ENCODE measurements at places on chromosomes 12 and 14. TPM values are rescaled to one million over a fixed set of nuclear protein-coding genes. Genes with fewer than 3 reads are reported as not detected.

Gene ZDHHC22
- polyA plus RNA-seq, result 0.64 TPM

Gene MSI1
- polyA plus RNA-seq, result 24.0 TPM

Gene BATF
- polyA plus RNA-seq, result 0.71 TPM

Gene TSHR
- polyA plus RNA-seq, result 0.10 TPM

Gene PRPH
- polyA plus RNA-seq, result 0.56 TPM

Gene LPAR5
- 1.5 TPM for polyA plus RNA-seq

Gene SIX1
- polyA plus RNA-seq, result 6.3 TPM

Gene SIRT4
- 4.7 TPM for polyA plus RNA-seq

Gene PRIMA1
- polyA plus RNA-seq, result 1.5 TPM

Gene ALX1
- polyA plus RNA-seq, result 32.2 TPM

Gene P2RX7
- polyA plus RNA-seq, result 0.54 TPM

Gene CCDC184
- 0.78 TPM for polyA plus RNA-seq

Gene GPRC5A
- 12.4 TPM for polyA plus RNA-seq

Gene BCL11B
- polyA plus RNA-seq, result 3.0 TPM

GRCh38 chr12:80802652-80803400 is 86.1 kb downstream of the MYF5 start:
- no peak for DNase-seq

- no peak for DNase-seq
Measured at GRCh38 chr12:28121433-28121832, 68.8 kb upstream of the CCDC91 start.

DNA sequence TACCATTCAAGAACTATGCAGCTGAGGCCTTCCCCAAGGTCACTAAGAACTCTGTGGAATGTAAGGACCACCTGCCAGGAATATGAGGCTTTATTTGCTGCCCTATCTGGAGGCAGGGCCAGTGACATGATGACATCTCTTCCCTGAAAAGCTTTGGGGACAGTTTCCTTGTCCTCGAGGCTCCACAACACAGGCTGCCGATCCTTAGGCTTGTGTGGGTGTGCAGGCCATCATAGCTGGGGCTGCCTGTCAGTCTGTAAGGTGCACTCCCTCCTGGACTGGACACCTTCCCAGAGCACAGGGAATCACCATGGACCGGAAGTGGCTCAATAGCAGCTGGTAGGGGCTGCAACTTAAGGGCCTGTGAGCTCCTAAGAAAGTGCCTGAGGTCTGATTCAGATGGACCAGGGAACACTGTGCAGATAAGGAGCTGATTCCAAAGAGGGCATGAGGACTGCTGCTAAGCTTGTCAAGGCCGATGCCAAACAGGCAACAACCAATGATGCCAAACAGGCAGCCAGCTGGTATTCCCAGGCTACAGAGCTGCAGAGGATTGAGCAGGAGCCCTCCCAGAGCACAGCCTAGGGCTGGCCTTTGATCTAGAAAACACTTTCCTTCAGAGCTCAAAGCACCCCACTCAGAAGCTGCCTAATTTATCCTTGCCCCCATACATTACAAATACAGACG is 84.3 kb downstream of the CRACR2A start:
- DNase-seq, result no peak

- DNase-seq, result peak; percentile 38
Measured at GRCh38 chr14:100554082-100554677, 33.0 kb downstream of the BEGAIN start.

- DNase-seq, result peak; percentile 27
Measured at GRCh38 chr12:25241167-25242020, 9.3 kb downstream of the KRAS start.

- no peak for DNase-seq
Measured at GRCh38 chr12:93849946-93850345, 172.8 kb downstream of the CRADD start.

GRCh38 chr12:69929125-69929524 is 104.1 kb downstream of the MYRFL start:
- DNase-seq, result no peak

DNA sequence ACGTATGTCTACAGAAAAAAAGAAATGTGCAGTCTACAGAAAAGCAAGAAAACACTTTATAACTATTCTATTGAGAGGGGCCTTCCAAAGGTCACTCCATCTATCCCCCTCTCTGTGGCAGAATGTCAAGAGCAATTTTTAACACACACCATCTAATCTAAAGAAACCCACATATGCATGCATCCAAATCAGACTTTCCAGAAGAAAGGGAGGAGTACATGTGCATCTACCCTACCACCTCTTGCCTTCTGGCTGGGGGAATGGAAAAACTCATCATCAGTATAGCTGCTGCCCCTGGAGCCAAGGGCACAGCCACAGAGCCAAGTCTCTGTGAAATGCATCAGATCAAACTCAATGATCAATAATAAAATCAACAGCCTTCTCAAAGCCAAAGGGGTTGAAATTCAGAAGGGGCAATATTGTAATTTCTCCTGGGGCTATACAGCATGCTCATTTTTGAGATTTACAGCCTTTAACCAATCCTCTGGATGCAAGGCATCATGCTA is 63.9 kb downstream of the ANO2 start:
- DNase-seq, result no peak

GRCh38 chr14:33808187-33808586 is 142.7 kb downstream of the EGLN3 start:
- no peak for DNase-seq

DNA sequence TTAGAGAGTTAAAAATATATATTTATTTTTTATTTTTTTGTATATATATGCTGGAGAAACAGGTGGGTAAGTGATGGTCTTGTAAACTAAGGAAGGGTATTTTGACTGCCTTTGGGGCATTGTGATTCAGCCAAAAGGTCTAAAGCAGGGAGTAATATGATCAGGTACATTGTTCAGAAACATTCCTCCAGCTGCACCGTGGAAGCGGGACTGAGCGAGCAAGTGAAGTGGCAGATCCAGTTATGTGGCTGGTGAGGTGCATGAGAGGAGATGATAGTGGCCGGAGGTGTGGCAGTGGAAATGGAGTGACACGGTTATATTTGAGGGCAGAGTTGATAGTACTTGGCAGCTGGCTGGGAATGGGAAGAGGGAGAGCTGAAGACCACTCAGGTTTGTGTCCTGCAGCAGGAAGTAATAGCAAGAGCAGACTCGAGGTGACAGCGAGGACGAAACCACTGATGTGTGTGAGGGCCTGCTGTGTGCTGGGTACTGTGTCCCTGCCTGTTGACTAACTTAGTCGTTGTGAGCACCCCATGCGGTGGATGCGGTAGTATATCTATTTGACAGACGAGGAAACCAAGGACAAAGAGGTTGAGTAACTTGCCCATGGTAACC is 39.2 kb downstream of the EID3 start:
- no peak for DNase-seq

DNA sequence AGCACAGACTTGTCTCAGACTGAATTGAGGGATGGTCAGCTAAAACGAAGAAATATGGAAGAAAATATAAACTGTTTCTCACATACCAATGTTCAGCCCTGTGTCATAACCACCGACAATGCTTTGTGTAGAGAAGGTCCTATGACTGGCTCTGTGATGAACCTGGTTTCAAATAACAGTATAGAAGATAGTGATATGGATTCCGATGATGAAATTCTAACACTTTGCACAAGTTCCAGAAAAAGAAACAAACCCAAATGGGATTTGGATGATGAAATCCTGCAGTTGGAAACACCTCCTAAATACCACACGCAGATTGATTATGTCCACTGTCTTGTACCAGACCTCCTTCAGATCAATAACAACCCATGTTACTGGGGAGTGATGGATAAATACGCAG is 7.9 kb upstream of the MAPK1IP1L start:
- no peak for DNase-seq

- peak; percentile 22 for DNase-seq
Measured at GRCh38 chr12:95790917-95791849, 619 bp upstream of the NTN4 start.

- no peak for DNase-seq
Measured at GRCh38 chr14:35959835-35960234, 133.7 kb downstream of the BRMS1L start.

DNA sequence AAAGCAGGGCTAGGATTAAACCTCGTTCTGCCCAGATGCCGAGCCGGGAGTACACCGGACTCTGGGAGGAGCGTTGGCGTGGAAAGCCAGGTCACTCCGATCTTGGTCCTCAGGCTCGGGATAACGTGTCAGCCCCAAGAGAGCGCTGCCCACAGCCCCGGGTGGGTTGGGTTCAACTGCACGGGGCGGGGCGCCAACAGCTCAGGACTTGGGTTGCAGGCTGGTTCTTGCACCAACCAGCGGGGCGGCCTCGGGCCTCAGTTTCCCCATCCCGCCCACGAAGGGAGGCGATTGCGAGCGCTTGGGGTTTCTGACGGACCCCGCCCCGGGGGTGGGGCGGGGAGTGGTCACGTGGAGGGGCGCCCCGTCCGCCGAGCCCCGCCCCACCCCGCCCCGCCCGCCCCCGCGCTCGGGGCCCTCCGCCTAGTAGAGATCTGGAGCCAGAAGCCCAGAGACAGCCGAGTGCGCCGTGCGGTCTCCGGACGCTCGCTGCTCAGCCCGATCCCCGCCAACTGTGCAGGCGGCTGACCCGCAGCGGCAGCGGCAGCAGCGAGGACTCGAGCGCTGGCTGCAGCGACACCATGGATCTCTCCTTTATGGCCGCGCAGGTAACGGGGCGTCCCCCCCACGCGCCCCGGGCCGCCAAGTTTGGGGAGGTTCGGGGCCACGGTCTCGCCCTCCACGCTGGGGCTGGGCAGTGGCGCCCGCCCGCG is at the start of gene C14orf132:
C14orf132 (plus strand) TSS at position 443 of the 713 bp plus-strand sequence; CDS start at position 582, 139 bp downstream.
- DNase-seq, result peak; percentile 48

GRCh38 chr12:20127413-20127812 is 240.9 kb upstream of the PDE3A start:
- no peak for DNase-seq

DNA sequence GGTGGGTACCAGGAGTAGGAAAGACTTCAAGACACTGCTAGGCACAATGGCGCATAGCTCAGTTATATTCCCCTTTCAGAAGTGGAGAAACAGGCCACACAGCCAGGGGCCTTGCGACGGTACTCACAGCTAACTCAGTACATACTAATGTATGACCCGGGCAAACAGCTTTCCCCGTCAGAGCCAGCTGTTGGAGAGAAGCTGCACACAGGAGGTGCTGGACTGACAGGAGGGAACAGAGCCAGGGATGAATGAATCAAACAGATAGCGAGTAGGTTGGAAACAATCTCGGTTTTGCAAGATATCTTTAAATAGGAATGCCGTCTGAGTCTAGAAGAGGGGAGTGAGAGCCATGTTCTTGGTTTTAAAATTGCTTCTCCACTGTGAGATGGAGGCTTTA is 45.5 kb downstream of the PRIMA1 start:
- no peak for DNase-seq

DNA sequence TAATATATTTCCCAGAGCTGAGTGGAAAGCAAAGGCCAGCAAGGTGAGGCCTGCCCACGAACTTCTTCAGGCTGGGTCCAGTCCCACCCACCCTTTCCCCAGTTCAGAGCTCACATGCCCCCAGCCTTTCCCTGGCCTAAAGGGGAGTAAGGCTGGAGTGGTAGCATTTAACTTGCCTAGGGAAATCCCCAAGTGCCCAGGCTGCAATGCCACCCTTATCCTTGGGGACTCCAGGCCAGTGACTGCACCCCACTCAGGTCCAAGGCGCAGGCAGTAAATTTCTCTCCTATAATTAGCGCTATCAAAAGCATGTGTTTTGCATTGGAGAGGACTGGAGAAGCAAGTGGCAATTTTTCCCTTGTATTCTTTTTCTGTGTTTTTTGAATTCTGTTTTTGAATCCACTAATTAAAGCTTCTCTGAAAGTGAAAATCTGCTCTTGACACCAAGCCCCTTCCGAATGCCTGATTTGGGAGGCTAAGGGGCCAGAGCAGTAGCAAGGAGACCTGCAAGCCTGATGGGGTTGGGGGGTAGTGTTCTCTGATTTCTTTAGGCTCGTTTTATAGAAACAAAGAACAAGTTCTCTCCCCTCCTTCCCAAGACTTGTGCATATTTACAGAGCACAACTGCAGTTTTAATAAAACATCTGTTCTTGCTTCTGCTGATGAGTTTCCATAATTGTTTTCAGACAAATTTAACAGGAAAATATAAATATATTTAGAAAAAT is 3.5 kb upstream of the HOXC6 start:
- no peak for DNase-seq

GRCh38 chr12:49028666-49029275 is 10.2 kb upstream of the PRKAG1 start:
- no peak for DNase-seq

DNA sequence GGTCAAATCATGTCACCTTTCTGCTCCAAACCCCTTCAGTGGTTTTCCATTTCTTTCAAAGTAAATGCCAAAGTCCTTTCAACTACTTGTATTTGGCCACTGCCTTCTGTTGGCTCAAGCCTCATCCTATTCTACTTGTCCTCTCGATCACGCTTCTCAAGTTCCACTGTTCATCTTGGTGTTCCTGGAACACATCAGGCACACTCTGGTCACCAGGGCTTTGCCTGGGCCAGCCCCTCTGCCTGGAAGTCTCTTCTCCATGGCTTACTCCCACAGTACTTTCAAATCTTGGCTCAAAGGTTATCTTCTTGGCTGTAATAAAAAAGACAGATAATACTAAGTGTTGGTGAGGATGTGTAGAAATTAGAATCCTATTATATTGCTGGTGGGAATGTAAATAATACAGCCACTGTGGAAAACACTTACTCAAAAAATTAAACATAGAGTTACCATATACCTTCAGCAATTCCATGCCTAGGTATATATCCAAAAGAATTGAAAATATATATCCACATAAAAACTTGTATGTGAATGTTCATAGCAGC is 17.3 kb upstream of the PPFIBP1 start:
- no peak for DNase-seq

- no peak for DNase-seq
Measured at GRCh38 chr14:90539496-90539775, 142.6 kb downstream of the CALM1 start.

DNA sequence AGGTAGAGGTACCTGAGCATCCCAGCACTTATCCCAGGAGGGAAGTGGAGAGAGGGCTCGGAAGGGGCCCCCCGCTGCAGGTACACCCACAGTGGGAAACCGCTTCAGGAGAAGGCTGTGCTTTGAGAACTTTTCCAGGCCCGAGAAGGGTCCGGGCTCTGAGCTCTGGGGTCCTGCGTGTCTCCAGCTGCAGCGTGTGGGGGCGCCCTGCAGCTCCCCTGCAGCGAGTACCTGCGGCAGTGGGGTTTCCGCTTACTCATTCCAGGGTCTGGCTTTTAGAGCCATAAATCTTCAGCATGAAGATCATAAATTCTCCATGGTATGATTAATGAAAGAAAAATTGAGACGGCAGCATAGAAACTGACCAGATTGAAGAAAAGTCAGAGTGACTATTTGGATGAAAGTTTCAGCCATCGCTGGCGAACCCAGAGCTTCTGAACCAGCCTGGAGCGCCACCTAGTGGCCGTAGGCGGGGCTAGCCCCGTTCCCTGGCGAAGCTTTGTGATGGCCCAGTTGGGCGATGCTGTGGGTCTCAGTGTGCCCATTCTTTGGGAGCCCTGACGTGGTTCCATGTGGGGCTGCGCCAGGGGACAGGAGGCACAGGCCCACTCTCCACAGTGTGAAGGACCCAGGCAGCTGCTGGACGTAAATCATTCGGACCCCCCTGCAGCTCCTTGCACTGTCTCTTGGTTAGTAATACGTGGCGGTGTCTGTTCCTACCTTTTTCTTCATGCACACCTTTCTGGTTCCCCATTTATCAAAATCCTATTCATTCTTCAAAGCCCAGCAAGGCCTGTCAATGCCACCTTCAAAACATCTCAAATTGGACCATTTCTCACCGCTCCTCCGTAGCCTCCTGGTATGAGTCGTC is 198.2 kb downstream of the TSPAN9 start:
- no peak for DNase-seq

GRCh38 chr12:127690161-127690560 is 576.8 kb upstream of the TMEM132C start:
- DNase-seq, result no peak

- DNase-seq, result no peak
Measured at GRCh38 chr14:101083564-101084435, 180.3 kb upstream of the RTL1 start.

- DNase-seq, result no peak
Measured at GRCh38 chr12:52903855-52904508, 894 bp downstream of the KRT8 start.

All from renal pelvis (tissue), 12 donors.